Thymus (tissue), 14 donors: ENCODE measurements at places on chromosomes 5 and 9.

- DNase-seq: no peak
Observed at GRCh38 chr5:169280286-169280685, 20.7 kb downstream of the SLIT3 start.

- DNase-seq: no peak
Observed at GRCh38 chr9:106421772-106422171, 441.2 kb upstream of the ZNF462 start.

DNA sequence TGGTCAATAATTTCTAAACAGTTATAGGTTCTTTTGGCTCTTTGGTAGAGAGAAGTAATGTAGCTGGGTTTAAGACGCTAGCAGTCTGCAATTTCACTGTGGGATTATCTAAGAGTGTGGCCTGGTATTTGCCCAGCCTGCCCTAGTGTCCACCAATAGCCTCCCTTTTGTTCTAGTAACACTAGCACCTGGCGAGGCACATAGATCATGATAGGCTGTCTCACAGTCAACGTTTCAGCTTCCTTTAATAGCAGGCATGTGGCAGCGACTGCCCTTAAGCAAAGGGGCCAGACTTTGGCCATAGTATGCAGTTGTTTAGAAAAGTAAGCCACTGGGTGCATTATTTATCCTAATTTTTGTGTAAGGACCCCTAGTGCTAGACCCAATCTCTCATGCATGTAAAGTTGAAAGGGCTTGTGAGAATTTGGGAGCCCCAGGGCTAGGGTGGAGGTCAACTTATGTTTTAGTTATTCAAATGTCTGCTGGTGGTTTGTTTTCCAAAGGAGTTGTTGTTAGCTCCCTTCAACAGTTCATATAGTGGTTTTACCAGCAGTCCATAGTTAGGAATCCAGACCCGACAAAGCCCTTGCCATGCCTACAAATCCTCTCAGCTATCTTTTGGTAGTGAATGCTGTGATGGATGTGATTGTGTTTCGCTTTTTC, 274.3 kb downstream of the HTR1A start:
- no peak for DNase-seq

DNA sequence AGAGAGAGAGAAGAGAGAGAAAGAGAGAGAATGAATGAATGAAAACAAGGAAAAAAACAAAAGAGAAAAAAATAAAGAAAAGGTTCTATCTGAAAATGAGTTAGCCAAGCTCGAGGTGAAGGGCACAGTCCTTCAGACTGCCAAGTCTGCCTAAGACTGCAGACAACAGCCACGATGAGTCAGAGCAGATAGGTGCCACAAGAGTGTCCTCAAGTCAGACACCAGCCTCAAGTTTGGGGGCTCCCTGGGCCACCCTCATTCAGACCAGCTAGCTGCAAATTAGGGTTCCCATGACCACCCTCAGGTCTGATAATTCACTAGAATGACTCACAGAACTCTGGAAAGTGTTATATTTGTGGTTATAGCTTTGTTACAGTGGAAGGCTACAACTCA, 13.9 kb upstream of the HABP4 start:
- no peak for DNase-seq

GRCh38 chr5:127656825-127657224, 7.9 kb downstream of the CTXN3 start:
- DNase-seq: no peak

GRCh38 chr5:158642879-158643278, 456.8 kb downstream of the EBF1 start:
- no peak for DNase-seq

- no peak for DNase-seq
Observed at GRCh38 chr9:9750719-9751118, 862.1 kb downstream of the PTPRD start.

DNA sequence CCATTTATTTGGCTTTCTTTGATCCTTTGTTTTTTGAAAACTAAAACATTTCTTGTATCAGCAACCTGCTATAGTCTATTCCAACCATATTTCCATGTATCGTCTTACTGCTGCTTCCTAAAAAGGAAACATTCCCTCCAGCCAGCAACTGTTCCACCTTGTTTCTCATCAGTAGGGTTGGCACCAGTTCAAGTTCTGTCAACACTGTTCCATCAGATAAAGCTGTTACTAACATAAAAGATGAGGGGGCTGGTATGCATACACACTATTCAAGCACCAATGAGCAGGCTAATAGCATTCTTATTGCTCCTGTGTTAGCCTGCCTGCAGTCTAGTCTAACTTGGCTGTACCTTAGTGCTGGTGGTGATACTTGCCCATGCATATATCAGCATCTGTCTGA, 178.3 kb downstream of the CWC27 start:
- no peak for DNase-seq

- DNase-seq: no peak
Observed at GRCh38 chr5:10702911-10703491, 58.0 kb downstream of the DAP start.

DNA sequence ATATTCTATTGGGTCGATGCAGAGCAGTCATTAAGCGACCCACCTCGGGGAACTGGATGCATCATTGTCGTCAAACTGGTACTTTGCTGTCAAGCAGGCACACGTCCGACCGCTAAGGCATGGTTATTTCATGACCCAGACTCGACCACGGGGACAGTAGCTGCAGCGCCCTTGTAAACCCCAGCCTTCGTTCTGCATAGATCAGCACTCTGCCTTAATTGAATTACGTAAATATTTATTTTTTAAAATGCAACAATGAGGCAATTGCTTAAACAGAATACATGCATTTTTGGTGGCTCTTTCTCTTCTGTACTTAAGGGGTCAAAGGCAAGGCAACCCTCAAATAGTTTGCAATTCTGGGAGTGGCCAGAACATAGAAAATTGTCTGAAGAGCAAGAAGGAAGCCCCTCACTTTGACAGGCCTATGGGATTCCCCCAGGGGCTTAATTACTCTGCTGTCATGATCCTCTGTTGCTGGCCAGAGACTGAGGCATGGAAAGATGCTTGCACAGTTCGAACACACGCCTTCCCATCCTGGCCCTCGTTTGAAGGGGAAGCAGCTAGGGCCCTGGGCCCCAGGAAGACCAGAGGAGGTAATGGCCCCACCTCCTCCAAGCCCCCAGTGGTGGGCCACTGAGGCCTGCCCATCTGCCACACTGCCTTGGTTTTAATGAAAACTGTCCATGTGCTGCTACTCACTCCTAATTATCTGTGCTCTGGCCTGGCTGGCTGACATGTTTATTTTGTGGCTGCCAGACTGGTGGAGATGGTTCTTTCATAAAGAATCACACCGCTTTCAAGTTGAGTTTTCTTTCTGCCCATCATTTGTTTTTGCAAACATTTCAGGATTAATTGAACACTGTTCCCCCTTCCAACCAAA, 169.7 kb upstream of the MAST4 start:
- no peak for DNase-seq
